ENCODE measurements at places on chromosomes 16 and 17. TPM values are rescaled to one million over a fixed set of nuclear protein-coding genes. Genes with fewer than 3 reads are reported as not detected.

Gene ZP2
- not detected for total RNA-seq

Gene ABAT
- 8.7 TPM for total RNA-seq

Gene ACLY
- total RNA-seq, result 73.4 TPM

Gene USP43
- 0.29 TPM for total RNA-seq

Gene SLC38A8
- not detected for total RNA-seq

Gene CA4
- total RNA-seq, result not detected

Gene MYADML2
- not detected for total RNA-seq

Gene RAB40B
- 4.0 TPM for total RNA-seq

Gene CNEP1R1
- 32.8 TPM for total RNA-seq

Gene NPTX1
- 0.07 TPM for total RNA-seq

Gene CLEC10A
- total RNA-seq, result 0.40 TPM

Gene EVI2A
- total RNA-seq, result 41.5 TPM

Gene KCNH6
- total RNA-seq, result not detected

Gene TEKT5
- not detected for total RNA-seq

Gene KRTAP2-3
- not detected for total RNA-seq

Gene ZFPM1
- 24.6 TPM for total RNA-seq

Gene PRAC1
- total RNA-seq, result not detected

Gene ATP1B2
- total RNA-seq, result 0.15 TPM

Gene YPEL2
- 23.6 TPM for total RNA-seq

Gene PLLP
- total RNA-seq, result 0.16 TPM

Gene TMEM97
- 4.0 TPM for total RNA-seq

Gene CCL8
- total RNA-seq, result not detected

Gene SPATA22
- total RNA-seq, result 0.22 TPM

Gene ARL6IP1
- 99.5 TPM for total RNA-seq

Gene KRTAP4-1
- not detected for total RNA-seq

Gene GPR142
- total RNA-seq, result not detected

Gene LRRC36
- total RNA-seq, result not detected
